NAMALWA (cell line): ENCODE measurements at places on chromosomes 5 and 9.

GRCh38 chr5:13662626-13663025 lies 281.9 kb downstream of the DNAH5 start:
- DNase-seq = no peak

- DNase-seq = no peak
Observed at GRCh38 chr9:90251316-90251715, 391.3 kb downstream of the DIRAS2 start.

DNA sequence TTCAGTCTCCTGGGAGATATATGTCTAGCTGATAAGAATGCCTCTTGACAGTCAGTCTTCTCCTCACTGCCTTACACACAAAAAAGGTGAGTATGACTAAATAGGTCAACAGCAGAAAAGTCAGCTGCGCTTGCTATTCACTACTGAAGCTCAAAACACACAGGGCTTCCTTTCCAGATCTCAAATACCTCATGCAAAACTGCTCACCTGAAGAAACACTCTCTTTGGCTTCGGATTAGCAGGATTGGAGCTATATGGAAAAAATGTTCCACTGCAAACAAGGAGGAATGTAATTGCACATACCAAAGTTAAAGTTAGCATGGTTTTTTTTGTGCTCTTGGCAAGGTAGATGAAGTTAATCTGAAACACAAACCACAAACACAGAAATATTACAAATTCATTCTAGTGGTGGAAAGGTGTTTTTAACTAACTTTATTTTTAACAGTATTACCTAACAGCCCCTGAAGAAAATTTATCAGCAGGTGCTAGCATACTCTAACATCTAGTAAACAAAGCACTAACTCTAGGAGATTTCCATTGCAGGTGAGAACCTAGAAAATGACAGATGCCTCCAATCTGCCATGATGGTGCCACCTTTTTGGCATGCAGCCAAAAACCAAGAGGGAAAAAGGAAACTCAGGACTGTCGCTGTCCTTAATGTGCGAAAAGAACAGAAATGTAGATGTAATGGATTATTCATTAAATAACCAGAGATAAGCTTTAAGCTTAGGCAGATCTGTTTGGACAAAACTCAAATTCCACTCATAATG lies 31.8 kb downstream of the ERMP1 start:
- no peak for DNase-seq

GRCh38 chr5:76715486-76715735 lies 515 bp upstream of the F2R start:
- DNase-seq = no peak

GRCh38 chr5:132268769-132269551 lies 11.5 kb downstream of the PDLIM4 start:
- DNase-seq = no peak

- DNase-seq = no peak
Observed at GRCh38 chr5:173055722-173055982, 500 bp upstream of the CREBRF start.

GRCh38 chr5:161566081-161566480 lies 19.6 kb upstream of the GABRB2 start:
- DNase-seq = no peak

- DNase-seq = peak; percentile 41
Observed at GRCh38 chr9:120713257-120714087, 798 bp downstream of the MEGF9 start.

GRCh38 chr9:1939466-1939865 lies 75.7 kb upstream of the SMARCA2 start:
- DNase-seq = no peak

- DNase-seq = no peak
Observed at GRCh38 chr5:124277767-124278545, 468.5 kb downstream of the ZNF608 start.

GRCh38 chr9:91655658-91656057 lies 232.0 kb upstream of the NFIL3 start:
- DNase-seq = no peak

DNA sequence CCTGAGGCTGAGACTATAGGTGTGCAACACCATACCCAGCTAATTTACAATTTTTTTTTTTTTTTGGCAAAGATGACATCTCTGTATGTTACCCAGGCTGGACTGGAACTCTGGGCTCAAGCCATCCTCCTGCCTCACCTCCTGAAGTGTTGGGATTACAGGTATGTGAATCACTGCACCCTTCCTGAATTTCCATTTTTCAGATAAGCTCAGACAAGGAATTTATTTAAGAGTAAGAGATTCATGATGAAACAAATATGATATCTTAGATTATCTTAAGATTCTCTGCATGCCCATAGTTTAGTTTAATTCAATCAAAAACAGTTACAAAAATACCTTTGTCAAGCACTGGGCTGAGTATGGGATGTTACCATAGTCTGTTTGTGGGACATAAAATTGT lies 128.4 kb upstream of the BASP1 start:
- no peak for DNase-seq

DNA sequence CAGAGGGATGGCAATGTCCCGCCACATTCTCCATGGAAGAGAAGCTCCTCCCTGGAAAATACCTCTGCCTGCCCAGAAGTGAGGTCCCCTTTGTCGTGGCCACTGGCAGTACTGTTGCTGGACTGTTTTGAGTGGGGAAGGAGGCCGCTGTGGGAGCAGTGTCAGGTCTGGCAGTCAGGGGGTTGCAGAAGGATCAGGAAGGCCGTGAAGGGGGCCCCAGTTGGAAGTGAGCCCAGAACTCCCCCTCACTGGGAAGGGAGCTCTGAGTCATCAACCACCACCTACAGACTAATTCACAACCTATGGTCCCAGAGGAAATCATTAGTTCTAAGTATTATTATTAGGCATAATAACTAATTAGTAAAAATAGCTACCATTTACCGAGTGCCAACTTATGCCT lies 200.4 kb downstream of the TTLL11 start:
- no peak for DNase-seq

GRCh38 chr9:86598411-86599239 lies 244.4 kb upstream of the TUT7 start:
- DNase-seq = no peak

DNA sequence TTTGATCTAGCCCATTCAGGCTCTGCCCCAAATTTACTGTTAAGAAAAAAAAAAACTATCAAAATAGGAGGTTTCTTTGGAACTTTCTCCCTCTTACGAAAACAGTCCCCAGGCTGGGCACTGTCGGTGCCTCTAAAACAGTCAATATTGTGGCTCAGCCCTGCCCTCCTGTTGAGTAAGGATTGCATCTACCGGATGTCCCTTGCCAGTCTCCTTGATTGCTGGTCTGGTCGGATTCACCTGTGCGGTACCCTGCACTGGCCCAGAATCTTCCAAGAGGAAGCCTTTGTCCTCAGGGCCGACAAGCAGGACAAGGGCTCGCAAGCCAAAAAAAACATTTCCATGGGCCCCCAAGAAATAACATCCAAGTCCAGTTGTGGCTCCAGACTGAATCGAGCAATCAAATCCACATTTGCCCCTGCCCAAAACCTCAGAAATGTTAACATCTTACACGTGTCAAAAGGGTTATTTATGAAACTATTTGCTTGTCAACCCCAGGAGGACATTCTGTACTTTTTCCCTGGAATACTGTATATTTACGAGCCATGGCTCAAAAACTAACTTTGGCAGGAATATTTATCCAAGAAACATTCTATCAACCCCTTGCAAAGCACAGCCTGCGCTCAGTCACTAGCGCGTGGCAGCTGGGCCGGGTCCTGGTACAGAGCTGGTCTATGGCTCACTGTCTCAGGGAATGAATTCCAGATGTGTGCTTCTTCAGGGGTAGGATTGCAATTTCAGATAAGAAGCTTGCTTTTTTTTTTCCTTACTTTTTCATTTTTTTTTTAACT lies 129.2 kb upstream of the ADRA1B start:
- DNase-seq = no peak

DNA sequence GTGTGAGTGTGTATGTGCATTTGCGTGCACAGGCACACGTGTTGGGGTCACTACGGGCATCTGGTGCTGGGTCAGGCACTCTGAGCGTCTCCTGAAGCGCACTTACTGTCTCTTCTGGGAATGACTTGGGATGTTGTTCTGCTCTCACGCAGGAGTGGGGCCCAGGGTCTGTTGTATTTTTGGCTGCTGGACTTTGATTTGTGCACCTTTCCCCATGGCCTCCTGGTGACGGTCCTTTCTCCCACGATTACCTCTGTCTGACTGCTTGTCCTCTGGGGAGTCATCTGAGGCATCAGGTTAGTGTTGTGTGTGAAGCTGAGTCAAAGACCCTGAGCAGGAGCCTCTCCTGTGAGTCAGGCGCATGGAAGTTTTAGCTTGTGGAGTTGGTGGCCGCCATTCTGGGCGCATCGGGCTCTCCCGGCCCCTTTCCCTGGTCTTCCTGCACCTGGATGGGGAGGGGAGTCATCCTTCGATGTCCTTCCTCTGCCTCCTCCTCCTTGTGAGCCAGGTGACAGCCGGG lies 62.1 kb downstream of the RXRA start:
- DNase-seq = no peak

DNA sequence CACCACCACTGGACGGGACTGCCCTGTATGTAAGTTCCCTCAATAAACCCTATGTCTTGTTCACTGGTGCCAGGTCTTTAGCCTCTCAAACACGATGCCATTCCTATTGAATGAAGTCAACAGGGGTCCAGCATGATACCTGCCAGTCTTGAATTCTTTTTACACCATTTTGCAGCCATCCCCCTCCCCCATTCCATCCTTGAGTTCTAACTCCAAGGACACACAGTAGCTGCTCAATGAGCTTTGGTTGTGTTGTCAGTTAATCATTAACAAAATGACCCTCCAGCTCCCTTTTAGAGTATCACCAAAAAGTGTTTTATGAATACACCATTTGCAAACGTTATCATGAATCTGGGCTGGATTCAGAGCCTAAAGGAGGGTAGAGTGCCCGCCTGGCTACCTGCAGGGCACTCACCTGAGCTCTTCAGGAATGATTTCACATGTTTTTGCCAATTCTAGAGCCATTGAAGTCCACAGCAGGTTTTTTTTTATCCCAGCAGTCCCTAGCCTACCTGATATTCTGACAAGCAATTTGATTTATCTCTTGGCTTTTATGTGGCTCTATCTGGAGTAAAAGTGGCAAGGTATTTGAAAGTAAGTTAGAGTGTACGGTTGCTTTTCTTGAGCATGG lies 271.8 kb downstream of the SMARCA2 start:
- DNase-seq = no peak
